ENCODE measurements at places on chromosomes 3 and 15.

- no peak for DNase-seq
Observed at GRCh38 chr3:135083179-135083578, 288.1 kb downstream of the EPHB1 start.

DNA sequence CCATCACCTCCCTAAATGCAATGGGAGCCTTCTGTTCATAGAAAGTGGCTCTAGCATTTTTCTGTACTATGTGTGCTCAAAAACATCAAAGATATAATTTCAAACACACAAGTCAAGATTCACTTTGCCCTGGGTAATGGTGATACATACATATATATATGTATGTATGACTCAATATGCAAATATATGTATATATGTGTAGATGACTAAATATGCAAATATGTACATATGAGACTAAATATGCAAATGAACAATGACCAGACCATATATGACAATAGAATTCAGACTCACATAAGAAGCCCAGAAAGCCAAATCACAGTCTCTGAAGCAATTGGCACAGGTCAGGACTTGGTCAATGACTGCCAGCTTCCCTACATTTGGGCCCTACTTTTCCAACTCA is 36.9 kb upstream of the SNRK start:
- no peak for DNase-seq

GRCh38 chr15:70314688-70315087 is 217.0 kb upstream of the TLE3 start:
- no peak for DNase-seq

DNA sequence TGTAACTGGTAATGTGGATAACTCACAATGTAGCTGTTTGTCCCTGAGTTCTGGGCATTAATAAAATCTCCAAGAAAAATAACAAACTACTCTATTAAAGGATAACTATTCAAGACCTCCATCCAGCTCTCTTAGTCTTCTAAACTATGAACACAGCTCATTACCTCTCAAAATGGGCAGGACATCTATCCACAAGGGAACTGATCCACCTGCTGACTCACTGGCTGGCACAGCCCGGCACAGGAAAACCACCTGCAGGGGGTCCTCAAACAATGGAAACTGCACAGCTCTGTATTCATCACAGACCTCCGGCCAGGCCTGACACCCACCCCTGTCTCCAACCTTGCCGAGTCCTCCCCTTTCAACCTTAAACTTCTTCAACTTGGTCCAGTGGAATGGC is 255.4 kb downstream of the TJP1 start:
- DNase-seq: no peak

- no peak for DNase-seq
Observed at GRCh38 chr15:83581381-83581780, 72.5 kb upstream of the ADAMTSL3 start.

DNA sequence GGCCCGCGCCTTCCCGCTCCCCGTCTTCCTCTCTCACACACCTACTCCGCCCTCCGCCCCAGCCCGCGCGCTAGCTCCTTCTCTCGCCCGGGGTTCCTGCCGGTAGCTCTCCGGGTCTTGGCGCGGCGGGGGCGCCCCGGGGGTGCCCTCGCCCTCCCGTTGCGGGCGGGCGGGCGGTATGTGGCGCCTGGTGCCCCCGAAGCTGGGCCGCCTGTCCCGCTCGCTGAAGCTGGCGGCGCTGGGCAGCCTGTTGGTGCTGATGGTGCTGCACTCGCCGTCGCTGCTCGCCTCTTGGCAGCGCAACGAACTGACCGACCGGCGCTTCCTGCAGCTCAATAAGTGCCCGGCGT is 507 bp downstream of the DIPK2A start:
- DNase-seq: no peak

DNA sequence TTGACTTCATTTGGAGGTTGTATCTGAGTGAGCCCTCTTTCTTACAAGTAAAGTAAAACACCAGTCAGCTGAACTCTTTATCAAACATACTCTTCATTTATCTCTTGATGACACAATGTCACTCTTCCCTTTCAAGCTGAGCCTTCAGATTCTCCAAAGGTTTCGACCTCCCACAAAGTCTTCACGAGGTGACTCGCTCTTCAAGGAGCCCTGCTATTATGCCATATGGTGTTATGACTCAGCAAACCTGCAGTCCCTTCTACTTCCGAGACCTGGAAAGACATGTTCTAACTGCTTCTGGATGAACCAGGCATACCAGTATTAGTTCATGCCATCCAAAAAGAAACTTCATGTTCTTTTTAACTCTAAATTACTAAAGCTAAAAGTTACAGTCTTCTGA is 23.1 kb downstream of the AADAC start:
- DNase-seq: no peak

DNA sequence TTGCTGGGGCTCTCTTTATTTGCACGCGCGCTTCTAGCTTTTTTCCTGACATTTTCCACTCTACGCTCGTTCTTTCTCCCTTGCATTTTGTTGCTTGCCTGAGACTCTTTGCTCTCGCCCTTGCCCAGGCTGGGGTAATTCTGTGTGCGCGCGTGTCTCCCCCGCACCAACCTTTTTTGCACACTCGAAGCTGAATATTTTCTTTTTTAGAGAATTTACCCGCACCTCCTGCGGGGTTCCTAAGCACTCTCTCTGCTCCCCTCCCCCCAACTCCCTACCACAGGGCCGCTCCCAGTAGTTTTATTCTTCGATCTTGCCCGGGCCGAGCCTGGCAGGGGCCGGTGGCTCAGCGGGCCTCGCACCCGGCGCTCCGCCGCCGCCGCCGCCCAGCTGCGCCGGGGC is 732 bp downstream of the FAM43A start:
- no peak for DNase-seq

DNA sequence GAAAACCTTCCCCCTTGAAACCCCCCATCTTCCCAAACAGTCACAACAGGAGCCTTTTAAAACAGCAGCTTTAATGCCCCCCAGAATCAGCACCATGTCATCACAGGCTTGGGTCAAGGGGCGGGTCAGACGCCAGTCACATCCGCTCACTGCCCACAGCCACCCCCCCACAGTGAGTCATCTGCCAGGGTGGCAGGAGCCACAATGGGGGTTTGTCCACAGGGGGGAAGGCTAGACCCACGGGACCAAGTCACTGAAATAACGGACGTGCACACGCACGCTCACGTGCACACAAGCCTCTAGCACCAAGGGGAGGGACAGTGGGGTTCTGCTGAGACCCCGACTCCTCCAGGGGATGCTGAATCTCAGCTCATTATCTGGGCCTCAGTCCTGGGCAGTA is 441 bp upstream of the UCN2 start:
- no peak for DNase-seq

DNA sequence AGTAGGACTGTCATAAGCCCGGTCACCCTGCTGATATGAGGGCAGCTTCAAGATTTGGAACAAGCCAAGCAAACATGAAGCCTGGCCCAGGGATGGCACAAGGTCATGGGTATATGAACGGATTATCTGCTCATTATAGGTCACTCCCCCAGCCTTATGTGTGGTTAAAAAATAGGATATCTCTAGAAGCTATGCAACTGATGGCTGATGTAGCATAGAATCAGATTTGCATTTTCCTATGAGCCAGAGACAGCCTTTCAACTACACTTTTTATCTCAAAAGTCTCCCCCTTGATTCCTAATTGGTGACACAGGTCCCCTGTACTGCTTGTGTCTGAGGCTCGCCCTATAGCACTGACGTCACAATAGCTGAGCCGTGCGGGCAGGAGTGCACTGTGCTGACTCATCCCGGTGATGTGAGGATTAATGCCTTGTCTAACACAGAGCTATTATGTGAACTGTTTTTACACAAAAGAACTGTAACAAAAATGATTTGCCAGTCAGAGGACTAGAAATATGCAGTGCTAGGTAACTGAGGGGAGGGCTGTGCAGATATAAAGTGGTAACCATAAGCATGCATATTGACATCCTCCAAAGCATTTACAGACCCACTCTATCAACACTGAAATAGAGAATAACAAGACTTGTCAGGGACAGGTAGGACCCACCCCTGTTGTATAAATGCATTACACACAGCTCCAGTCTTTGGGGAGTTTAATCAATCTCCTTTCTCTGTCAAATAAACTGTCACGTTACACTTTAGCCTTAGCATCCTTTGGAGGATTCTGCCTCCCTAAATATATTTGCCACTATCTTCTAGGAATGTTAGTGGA is 204.9 kb downstream of the TIGIT start:
- no peak for DNase-seq

DNA sequence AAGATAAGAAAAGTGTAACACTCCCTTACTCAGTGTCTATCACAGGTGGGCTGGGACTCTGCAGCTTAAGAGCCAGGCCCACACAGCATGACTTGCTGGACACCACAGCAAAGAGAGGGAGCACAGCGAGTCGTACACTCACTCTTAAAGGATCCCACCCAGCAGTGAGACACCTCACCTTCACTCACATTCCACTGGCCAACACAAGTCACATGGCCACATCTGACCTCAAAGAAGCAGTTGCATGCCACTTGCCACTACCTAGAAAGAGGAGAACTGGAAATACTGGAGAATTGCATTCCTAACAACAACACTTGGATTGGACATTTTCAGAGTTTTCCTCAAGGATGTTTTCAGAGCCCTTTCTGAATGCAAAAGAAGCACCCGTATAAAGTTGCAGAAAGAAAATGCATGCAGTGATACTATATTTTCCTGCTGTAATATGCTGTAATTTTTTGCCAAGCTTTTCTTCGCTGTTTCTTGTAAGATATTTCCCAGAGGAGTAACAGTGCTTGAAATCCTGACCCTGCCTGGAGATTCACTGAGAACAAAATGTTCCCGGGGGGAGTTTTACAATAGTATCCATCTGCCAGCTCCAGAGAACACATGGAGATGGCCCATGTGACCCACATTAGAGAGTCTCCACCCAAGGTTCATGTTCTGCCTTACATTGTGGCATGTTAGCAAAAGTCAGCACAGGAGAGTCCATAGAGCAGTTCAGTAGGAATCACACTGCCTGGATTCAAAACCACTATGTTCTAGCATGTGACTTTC is 42.2 kb downstream of the TRIM42 start:
- no peak for DNase-seq

DNA sequence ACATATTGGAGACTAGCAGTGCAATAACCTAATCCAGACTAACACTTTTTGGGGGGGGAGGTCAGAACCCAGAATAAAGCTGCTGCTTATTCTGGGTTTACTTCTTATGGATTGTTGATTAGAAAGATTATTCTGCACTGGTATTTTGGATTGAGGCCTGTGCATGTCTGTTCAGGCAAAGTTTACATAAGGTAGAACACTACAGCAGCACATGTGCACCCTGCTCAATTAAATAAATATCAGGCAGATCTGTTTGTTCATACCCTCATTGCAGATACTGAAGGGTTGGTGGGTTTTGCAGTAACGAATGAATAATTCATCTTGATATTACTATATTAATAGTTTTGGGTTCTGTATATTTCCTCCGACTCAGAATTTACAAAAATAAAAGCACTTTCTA is 19.1 kb downstream of the ARIH1 start:
- DNase-seq: no peak

DNA sequence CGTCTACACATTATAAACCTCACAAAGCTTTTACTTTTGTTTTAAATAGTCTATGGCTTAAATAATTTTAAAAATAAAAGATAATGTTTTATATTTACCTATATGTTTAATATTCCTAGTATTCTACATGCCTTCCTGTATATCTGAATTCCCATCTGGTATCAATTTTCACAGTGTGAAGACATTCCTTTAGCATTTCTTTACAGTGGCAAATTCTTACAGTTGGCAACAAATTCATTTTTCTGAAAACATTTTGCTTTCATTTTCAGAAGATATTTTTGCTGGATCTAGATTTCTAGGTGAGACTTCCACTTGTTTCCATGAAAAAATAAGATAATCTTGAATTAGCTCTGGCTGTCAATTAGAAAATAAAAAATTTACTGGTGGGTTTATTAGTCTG is 471.4 kb upstream of the NAALADL2 start:
- no peak for DNase-seq

GRCh38 chr3:59884409-59884808 is 834.6 kb upstream of the CFAP20DC start:
- no peak for DNase-seq

- peak; percentile 24 for DNase-seq
Observed at GRCh38 chr15:75578173-75578947, 755 bp downstream of the PTPN9 start.

DNA sequence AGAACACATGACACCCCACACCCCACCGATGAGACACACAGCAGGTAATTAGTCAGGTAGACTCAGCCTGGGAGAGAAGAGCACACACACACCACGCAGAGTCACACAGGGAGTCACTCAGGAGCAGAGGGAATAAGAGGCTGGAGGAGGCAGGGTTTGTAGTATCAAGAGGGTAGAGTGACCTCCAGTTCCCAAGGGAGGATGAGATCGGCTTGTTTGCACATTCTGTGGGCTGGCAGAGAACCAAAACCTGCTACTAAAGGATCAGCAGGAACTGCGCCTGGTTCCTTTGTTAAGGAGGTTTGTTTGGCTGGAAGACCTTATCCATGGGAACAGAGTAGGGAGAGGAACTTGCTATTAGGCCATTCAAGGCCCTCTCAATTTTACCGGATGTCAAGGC is 281.4 kb upstream of the SLCO3A1 start:
- no peak for DNase-seq

DNA sequence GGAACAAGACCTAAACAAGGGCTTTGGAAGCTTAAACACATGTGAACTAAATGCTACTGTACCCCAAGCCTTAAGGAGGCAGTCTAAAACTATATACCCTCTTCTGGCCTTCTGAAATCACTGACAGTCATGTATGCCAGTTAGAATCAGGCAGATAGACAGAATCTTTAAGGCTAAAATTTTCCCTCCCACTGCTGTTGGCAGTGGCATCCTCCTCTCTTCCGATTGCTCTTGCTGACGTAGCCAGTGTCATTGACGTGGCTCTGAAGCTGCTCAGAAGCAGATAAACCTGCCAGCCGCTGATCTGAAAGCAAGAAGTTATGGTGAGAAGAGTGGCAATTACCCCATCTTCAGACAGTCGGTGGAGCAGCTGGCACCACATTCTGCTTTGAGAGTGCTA is 3.3 kb downstream of the RYR3 start:
- no peak for DNase-seq

DNA sequence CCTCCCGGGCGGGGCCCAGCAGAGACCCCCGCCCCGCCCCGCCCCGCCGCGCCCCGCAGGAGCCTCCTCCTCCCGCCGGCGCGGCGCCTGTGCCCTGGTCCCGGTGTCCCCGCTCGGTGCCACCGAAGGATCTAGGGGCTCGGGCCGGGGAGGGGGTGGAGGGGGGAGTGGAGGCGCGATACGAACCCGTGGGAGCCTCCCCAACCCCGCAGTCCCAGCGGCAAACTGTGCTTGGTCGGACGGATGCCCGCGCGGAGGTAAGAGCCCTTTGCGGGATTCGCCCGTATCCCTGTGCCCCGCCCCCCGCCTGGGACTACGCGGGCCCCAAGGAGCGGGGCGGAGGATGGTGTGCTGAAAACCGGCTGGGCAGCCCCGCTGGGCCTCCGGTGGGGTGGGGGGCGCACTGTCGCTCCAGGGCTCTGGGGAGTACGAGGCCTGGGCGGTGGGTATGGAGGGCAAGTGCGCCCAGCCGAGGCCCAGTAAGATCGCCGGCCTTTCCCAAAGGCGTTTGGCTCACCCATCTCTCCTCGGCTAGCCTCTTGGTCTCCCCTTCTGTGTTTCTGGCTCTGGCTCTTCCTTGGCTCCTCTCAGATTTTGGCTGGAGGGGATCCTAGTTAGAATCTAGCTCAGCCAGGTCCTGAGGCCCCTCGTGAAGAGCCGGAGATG is 65.6 kb upstream of the POLG start:
- DNase-seq: no peak

GRCh38 chr15:87228460-87228859 is 1028.1 kb downstream of the NTRK3 start:
- DNase-seq: no peak

All from stimulated activated naive CD8-positive, alpha-beta T cell treated with anti-CD3 and anti-CD28 coated beads, Interleukin-15, amount 100 ng/mL, for 72 hours (primary cell).